OCI-LY7 (cell line): ENCODE measurements at places on chromosomes 12 and 14. TPM values are rescaled to one million over a fixed set of nuclear protein-coding genes. Genes with fewer than 3 reads are reported as not detected.

CMTM5 gene
- total RNA-seq = not detected in 2 replicates

PTPN21 gene
- not detected in 2 replicates for total RNA-seq

KCNMB4 gene
- 7.6 and 8.7 TPM in 2 replicates for total RNA-seq

KRT6C gene
- not detected in 2 replicates for total RNA-seq

DAD1 gene
- total RNA-seq = 115 and 117 TPM in 2 replicates

CLEC1B gene
- not detected in 2 replicates for total RNA-seq

CMKLR1 gene
- total RNA-seq = not detected in 2 replicates

PROX2 gene
- 0.74 and 0.76 TPM in 2 replicates for total RNA-seq

MDP1 gene
- 26.6 and 30.9 TPM in 2 replicates for total RNA-seq

JAG2 gene
- 6.0 and 6.5 TPM in 2 replicates for total RNA-seq

BHLHE41 gene
- not detected in 2 replicates for total RNA-seq

KLRG1 gene
- 8.2 and 12.5 TPM in 2 replicates for total RNA-seq

VDR gene
- 1.9 and 2.4 TPM in 2 replicates for total RNA-seq

ARF6 gene
- total RNA-seq = 69.1 and 73.0 TPM in 2 replicates

RDH16 gene
- 0.13 and 0.41 TPM in 2 replicates for total RNA-seq

RERG gene
- not detected in 2 replicates for total RNA-seq

CLECL1 gene
- 106 and 114 TPM in 2 replicates for total RNA-seq

GNS gene
- 16.0 and 18.0 TPM in 2 replicates for total RNA-seq

SIX1 gene
- 1.6 and 2.9 TPM in 2 replicates for total RNA-seq

TAS2R31 gene
- total RNA-seq = 3.5 and 4.3 TPM in 2 replicates

FKBP3 gene
- total RNA-seq = 41.1 and 44.3 TPM in 2 replicates

KRT8 gene
- total RNA-seq = 0.89 TPM in 2 replicates

APOF gene
- total RNA-seq = 0.20 and 0.38 TPM in 2 replicates

GPR84 gene
- 0.18 and 0.30 TPM in 2 replicates for total RNA-seq
